ENCODE measurements at places on chromosomes 11 and 22.

GRCh38 chr11:101470419-101470818 lies 113.4 kb downstream of the TRPC6 start:
- DNase-seq, result no peak

GRCh38 chr11:46528445-46529094 lies 65.3 kb downstream of the AMBRA1 start:
- DNase-seq, result no peak

DNA sequence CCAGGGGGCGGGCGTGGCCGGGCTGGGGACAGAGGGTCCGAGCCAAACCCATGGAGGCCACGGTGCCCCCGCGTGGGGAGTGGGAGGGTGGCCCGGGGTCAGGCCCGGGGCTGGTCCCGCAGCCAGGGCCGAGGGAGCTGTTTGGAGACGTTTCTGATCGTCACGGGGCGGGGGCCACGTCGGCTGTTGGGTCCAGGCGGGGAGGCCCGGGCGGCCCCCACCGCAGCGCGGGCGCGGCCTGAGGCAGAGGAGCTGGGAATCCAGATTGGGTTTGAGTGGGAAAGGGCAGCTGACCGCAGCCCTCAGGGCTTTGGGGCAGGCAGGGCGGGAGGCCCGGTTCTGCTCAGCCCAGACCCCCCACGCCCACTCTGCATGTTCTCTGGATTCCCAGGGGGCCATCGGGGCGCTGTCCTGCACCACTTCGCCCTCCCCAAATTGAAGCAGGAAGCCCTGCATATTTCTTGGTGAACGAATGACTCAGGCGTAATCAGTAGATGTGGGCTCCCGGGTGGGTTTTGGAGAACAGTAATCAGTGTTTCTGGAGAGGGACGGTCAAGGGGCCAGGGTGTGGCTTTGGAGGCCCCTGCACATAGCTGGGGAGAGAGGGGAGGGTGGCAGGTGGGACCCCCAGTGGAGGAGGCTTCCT lies 583 bp downstream of the MRPL23 start:
- no peak for DNase-seq

DNA sequence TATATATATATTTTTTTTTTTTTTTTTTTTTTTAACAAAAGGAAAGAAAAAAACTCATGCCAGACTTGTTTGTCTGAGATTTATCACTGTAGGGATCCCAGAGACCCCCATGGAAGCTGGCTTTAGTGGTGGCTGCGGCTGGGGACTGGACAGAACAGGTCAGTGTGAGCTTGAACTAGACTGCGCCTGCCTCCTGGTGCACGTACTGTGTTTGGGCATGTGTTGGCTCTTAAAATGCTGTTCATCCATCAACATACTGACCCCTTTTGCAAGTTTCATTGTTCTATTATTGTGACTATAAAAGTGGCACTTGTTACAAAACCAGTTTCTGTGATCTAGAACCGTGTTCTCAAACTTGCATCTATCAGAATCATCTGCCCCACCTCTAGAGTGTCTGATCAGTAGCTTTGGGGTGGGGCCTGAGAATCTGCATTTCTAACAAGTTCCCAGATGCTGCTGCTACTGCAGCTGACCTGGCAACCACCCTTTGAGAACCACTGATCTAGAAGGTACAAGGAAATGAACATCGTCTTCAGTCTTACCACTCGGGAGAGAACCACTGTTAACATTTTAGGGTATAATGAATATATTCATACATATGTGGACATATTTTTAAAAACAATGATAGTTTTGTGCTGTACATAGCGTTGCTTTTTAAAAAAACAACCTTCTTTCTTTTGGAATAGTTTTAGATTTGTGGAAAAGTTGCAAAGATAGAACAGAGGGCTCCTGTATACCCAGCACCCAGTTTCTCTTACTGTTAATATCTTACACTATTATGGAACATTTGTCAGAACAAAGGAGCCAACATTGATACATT lies 54.0 kb downstream of the ZNRF3 start:
- DNase-seq, result no peak

GRCh38 chr11:15675683-15676082 lies 561.0 kb downstream of the INSC start:
- no peak for DNase-seq

GRCh38 chr11:12802418-12803085 lies 128.3 kb downstream of the TEAD1 start:
- DNase-seq, result no peak

DNA sequence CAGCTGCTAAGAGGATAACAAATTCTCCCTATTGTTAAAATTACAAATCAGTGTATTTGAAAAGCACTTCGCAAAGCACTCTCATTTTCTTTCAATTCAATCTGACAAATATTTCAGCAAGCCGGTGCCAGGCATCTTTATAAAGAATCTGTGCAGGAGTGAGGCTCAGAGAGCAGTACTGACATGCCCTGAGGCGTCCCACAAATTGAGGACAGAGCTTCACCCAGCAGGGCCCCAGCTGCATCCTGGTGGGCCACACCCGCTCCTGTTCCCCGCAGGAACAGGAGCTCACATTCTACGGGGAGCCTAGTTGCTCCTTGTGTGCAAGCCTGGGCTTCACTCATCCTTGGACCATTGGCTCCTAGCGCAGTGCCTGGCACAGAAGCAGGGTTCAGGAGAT lies 60.9 kb upstream of the EIF3D start:
- no peak for DNase-seq

GRCh38 chr11:120068114-120068573 lies 69.8 kb downstream of the TRIM29 start:
- no peak for DNase-seq

DNA sequence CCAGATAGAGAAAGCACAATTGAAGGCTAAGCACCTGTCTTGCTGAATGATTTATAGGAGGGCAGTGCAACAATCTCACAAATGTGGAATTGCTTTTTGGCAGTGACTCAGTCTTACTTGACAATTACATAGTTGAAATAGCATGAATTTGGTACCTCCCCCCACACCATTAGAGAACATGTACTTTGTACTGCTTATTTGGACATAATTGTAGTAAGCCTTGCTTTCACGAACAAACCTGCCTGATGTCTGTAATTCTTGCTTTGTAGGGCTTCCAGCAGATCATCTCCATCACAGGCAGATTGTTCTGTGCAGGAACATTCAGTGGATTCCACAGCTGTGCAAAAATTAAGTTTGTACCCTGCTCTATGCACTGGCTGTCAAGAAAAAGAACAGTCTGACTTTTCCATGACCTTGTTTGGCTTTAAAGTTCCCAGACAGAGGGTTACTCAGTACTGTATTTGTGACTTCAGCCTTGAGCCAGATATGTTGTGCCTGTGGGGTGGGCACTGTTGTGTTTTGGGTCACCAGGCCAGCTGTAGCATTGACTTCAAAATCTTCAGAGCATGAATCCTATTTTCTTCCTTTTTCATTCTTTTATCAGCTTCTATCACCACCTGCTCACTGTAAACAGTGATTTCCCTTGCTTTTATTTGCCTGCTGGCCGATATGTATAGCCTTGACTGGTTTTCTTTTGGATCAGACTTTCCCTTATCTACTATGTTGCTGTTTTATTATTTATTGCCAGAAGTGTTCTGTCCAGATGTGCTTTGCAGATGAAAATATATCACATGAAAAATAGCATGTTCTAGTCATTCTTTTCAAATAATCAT lies 941.0 kb upstream of the CHORDC1 start:
- no peak for DNase-seq

All from chondrocyte (in vitro differentiated cells).